ENCODE measurements at places on chromosomes 3 and 15.

- no peak for DNase-seq
Measured at GRCh38 chr15:48781017-48781416, 29.9 kb downstream of the CEP152 start.

DNA sequence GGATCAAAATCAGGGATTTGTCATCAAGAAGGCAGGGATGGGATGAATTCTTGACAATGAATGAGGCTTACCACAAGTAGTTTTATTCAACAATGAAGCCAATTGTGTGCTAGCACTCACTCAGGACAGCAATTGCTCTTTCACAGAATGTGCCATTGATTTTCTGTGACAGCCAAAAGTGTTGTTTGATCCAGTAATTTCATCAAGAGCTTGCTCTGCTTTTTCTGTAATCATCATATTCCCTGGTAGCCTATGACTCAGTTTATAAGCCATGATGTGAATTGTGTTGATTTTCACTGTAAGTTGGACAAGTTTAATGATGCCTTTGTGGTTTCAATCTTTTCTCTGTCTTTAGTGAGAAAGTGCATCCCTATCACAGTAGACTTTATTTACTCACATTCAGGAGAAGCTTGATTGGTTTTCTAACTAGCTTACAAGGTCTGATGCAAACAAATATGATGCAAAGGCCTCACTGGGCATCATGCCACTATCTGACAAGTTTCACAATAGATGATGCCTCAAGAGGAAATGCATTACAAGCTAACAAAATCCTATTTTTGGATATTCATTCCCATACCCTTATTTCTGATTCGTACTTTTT lies 13.6 kb upstream of the CSRNP1 start:
- no peak for DNase-seq

GRCh38 chr3:60011218-60011617 lies 961.4 kb upstream of the CFAP20DC start:
- DNase-seq = no peak

- DNase-seq = no peak
Measured at GRCh38 chr15:42032376-42033213, 11.8 kb upstream of the PLA2G4E start.

- no peak for DNase-seq
Measured at GRCh38 chr15:65095747-65096104, 19.2 kb downstream of the KBTBD13 start.

DNA sequence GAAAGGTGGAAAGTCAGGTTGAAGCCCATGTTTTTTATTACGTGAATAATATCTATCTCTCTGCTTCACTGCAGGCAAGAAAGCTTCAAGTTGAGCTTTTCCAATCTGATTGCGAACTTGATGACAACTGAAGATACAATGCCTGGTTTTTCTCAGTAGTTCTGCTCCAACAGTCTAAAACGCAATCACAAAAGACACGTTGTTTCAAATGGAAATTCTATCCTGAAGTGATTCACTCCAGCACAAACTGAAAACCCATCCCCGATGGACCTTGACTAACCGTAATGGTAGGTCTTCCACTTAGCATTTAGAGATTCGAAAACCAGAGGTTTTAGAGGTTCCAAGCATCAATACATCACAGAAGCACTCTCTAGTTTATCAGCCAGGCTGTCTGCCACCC lies 10.6 kb downstream of the B4GALT4 start:
- DNase-seq = no peak

GRCh38 chr3:36689560-36689959 lies 74.8 kb downstream of the DCLK3 start:
- no peak for DNase-seq

DNA sequence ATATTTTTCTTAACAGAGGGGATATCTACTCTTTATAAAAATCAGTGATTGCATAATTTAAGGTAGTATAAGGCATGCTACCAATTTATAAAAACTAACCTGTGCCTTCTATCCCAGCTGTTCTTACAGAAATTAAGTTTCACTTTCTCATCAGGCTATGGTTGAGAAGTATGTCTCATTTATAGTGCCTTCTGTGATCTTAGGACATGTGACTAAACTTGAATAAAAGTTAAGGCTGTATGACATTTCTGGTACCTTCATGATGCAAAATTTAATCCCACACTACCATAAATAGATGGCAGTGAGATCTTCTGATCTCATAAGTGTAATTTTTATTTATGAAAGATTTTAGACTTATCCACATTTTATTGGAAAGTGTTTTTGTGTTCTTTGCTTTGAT lies 12.6 kb downstream of the TIPARP start:
- DNase-seq = no peak

- no peak for DNase-seq
Measured at GRCh38 chr15:34722439-34722836, 32.4 kb downstream of the GJD2 start.

Measured in NCI-H82 (cell line).